Thoracic aorta (tissue), 2 donors: ENCODE measurements at places on chromosomes 2 and 18.

- no peak for DNase-seq
These were observed 2.2 kb downstream of the MYO3B start for GRCh38 chr2:170180031-170180566.

DNA sequence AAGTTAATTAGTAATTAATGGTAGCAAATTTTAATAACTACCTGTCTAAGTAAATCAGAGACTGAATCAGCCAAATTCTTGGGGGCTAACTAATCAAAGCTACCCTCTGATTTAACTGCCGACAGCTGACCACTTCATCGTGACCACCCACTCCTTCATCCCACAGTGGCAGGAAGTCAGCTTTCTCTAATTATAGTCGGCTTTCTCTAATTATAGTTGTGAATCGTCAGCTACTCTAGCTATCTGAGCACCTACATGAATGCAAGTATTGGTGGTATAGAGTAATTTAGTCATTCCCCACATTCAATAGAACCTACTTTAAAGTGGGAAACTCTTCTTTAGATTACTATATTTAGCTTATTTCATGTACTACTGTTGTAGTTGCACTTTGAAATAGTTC, 185.5 kb downstream of the PTGR3 start:
- DNase-seq, result no peak

DNA sequence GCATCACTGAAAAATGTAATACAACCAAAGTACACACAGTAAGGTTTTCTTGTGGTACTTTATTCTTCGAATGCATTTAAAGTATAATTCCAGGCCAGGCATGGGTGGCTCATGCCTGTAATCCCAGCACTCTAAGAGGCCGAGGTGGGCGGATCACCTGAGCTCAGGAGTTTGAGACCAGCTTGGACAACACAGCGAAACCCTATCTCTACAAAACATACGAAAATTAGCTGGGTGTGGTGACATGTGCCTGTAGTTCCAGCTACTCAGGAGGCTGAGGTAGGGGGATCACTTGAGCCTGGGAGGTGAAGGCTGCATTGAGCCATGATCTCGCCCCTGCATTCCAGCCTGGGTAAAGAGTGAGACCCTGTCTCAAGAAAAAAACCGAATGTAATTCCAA, 3.9 kb upstream of the TTC39C start:
- no peak for DNase-seq

- DNase-seq, result no peak
These were observed 14.2 kb upstream of the RTTN start for GRCh38 chr18:70219688-70220087.

- no peak for DNase-seq
These were observed 8.0 kb downstream of the ANKRD23 start for GRCh38 chr2:96835830-96836229.

DNA sequence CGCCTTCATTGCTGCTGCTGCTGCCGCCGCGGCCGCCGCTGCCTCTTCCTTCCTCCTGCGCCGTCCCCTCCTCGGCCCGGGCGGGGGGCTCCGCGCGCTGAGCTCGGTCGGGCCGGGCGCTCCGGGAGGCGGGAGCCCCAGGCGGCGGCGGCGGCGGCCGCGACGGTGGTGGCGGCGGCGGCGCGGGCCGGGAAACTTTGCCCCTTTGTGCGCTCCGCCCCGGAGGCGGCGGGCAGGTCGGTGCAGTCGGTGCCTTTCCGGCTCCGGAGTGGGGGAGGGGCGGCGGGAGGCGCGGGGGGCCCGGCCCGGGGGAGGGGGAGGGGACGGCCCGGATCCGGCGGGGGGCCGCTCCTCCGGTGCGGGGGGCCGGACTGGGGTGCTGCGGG, 205 bp downstream of the TET3 start:
- no peak for DNase-seq

- DNase-seq, result no peak
These were observed 23.0 kb upstream of the MSGN1 start for GRCh38 chr2:17793296-17793695.

DNA sequence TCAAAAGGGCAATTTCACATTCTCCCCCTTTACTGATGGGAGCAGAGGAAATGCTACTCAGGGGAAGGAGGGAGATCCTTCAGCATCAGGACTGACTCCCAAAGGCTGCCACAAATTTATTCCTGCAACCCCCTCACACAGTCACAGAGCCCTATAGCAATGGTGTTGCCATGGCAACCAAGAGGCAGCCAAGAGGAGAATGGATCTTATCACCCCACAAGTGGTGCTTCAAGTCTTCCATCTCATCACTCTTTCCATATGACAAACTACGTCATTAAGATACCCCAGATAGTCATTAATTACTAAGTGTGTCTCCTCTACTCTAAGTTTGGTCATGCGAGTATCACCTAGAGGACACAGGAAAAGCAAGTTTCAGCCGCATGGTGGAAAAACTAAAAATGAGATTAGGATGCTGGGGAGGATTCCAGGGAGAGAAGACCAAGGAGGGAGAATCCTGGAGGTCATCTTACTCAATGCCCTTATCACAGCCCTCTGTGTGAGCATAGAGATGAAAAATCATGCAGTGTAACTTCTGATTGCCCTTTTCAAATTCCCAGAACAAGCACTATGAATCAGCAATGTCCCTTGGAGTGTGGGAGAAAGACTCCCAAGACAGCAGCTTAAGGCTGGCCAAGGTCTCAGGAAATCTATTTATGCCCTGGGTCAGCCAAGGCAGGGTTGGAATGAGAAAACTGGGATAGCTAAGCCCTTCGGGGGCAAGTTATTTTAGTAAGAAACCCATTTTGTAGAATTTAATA, 885.7 kb upstream of the KLHL29 start:
- DNase-seq, result no peak

GRCh38 chr2:170975943-170976270, 46.9 kb downstream of the GORASP2 start:
- DNase-seq, result no peak

GRCh38 chr18:23619388-23619881, 33.1 kb upstream of the NPC1 start:
- no peak for DNase-seq

DNA sequence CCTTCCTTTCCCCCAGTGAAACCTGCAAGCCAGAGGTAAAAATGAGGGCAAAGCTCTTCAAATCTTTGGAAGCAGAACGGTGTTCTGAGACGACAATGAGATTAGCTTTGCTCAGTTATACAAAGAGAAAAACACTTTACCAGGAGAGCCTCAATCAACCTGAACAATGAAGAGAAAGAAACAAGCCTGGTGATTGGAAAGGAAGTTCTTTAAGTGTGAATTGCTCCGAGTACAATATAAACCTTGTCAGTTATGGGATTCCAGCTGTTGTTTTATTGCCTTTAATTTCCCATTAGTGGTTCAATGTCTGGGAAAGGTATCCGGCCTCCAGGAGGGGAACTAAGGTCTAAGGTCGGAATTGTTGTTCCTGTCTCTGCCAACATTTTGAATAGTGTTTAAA, 901.6 kb downstream of the EPHA4 start:
- DNase-seq, result no peak

GRCh38 chr18:2597639-2598038, 26.3 kb downstream of the NDC80 start:
- DNase-seq, result no peak

GRCh38 chr2:168432565-168433186, 23.4 kb upstream of the CERS6 start:
- DNase-seq, result no peak

- no peak for DNase-seq
These were observed 2.3 kb upstream of the PLCD4 start for GRCh38 chr2:218605432-218605831.

- DNase-seq, result no peak
These were observed 430.5 kb upstream of the ETAA1 start for GRCh38 chr2:66966631-66967030.

DNA sequence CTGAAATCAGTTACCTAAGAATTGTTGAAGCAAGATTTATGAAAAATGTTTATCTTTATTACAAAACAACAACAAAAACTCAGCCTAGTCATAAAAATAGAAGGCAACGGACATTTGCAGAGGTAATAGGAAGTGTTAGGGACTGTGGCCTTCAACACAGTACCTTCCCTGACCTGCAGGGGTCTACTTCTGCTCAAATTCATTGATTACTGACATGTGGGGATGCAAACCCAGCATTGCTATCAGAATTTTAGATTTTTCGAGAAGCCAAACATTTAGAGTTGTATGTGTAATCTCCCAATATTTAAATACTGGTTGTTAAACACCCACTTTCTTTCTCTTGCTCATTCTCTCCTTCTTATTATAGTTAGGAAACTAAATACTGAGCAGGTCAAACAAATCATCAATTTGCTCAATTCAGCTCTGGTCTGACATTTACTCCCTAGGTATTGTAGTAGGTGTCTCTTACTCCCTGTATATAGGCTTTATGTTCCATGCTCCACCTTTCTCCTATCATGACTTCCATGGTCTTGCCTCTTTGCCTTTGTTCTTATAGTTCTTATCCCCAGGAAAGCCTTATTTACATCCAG, 198.5 kb downstream of the UBE2E3 start:
- DNase-seq, result no peak

- DNase-seq, result no peak
These were observed 9.2 kb upstream of the SELENOI start for GRCh38 chr2:26336719-26337118.

- no peak for DNase-seq
These were observed 119.9 kb upstream of the SALL3 start for GRCh38 chr18:78859686-78860085.

- no peak for DNase-seq
These were observed 32.9 kb downstream of the CDKL4 start for GRCh38 chr2:39210846-39211245.

GRCh38 chr2:10566018-10566417, 117.9 kb upstream of the ODC1 start:
- no peak for DNase-seq

DNA sequence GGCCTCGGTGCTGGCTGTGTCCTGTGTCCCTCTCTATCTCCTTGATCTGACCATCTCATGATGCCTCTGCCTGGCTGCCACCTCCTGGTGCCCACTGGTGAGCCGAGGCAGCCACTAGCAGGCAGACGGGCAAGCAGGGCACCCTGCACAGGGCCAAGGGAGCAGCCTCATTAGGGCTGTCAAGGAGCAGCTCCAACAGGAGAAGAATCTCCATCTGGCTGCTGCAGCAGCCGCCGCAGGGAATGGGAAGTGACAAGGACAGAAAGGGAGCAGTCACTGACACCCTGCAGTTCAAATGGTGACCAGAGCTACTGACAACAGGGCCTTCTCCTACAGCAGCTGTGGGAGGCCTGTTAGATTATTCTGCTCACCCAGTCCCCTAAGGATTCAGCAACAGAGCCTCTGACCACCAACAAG, 32.6 kb downstream of the ALPK2 start:
- no peak for DNase-seq

- no peak for DNase-seq
These were observed 2114.1 kb upstream of the PIK3C3 start for GRCh38 chr18:39840856-39841481.

DNA sequence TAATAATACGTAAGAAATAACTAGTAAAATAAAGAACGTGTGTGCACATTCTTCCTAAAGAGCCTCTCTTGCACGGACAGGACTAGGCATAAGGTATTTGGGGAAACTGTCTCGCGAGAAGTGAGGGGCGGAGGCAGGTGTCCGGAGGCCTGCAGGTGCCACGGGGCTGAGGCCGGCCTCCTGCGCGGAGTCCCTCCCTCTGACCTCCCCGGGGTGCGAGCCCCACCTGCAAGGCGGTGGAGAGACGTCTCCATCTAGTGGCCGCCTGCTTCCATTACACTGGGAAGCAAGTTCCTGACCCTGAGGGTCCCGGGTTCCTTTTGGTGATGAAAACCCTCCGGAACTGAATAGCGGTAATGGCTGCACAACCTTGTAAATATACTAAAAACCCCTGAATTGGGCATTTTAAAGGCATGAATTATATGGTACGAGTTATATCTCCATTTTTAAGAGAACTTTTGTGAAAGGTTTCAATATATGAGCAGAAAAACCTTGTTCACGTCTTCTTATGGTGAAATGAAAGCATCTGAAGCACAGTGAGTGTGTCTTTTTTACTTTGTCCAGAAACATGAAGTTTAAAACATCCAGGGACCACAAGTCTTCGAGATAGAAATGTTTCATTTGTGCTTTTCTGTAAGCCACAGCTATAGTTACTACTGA, 35.5 kb upstream of the CTDP1 start:
- DNase-seq, result no peak

DNA sequence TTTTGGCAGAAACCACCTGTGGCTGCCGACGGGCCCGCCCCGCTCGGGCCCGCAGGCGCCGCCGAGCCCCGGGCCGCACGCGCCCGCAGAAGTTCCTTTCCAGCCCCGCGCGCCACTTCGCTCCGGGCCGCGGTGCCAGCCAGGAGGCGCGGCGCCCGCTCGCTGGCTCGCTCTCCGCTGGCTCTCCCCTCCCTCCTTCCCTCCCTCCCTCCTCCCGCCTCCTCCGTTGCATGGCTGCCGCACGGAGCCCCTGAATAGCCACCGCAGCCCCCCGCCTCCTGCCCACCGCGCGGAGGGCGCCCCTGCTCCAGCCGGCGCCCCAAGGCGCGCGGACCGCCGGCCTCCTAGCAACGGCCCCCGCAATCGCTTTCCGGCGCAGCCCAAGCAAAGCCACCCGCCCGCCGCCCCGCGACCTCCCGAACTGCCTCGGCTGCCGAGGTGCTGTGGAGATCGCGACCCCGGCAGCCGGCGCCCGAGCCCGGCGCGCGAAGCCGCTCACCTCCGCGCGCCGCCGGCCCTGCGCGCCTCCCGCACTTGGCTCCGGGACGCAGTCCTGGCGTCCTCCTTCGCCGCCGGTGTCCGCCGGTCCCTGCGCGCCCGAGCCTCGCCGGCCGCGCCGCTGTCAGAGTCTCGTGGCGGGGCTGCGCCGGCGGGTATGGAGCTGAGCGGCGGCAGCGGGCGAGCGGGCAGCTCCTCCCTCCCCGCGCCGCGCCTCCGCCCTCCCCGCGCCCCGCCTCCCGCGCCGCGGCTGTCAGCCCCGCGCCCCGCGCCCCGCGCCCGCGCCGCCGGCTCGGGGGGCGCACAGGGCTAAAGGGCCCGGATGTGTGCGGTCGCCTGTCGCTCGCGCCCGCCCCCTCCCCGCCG, at the start of gene ZBTB7C:
TSS of gene ZBTB7C (minus strand) at position 657 of the 864 bp plus-strand sequence.
- no peak for DNase-seq

DNA sequence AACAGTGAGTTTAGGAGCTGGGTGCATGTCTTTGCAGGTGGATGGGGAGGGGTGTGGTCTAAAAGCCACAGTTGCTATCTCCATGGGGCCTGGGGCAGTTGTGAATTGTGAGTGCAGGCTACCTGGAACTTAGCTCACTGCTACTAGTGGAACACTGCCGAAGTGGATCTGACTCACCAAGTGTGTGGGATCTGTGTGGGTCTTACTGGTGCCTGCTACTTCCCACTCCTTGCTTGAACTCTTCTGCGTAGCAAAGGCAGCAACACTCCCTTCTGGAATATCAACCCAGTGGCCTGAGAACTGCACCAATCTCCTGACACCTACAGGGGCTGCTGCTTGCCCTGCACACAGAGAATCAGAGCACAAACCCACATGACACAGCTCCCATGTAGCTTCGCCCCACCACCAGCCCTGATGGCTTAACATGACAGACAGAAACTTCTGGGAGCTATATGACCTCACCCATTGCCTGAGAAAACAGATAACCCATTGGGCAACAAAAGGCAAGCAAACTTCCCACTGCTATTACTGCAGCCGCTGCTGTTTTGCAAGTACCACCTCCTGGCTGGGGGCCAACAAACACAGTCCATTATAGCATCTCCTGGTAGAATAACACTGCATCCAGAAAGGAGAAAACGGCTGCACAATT, 455.1 kb upstream of the DDX18 start:
- DNase-seq, result no peak
